ENCODE measurements at places on chromosomes 3 and 15.

DNA sequence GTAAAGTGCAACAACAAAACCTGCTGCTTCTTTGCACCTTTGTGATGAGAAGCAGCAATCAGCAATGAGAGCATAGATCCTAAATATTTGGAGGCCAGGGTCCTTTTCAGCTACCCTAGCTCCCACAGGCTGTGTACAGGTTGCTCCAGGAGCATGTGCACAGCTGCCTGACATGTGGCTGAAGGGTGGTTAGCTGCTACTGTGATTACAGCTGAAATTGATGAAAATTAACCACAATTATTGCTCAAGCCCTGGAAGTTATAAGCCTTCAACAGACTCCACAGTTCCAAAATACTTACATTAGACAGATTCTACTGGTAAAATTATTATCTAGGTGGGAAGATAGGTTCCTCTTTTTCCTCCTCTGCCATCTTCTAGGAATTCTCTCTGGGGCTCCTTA is 28.5 kb downstream of the COMMD2 start:
- no peak for DNase-seq

DNA sequence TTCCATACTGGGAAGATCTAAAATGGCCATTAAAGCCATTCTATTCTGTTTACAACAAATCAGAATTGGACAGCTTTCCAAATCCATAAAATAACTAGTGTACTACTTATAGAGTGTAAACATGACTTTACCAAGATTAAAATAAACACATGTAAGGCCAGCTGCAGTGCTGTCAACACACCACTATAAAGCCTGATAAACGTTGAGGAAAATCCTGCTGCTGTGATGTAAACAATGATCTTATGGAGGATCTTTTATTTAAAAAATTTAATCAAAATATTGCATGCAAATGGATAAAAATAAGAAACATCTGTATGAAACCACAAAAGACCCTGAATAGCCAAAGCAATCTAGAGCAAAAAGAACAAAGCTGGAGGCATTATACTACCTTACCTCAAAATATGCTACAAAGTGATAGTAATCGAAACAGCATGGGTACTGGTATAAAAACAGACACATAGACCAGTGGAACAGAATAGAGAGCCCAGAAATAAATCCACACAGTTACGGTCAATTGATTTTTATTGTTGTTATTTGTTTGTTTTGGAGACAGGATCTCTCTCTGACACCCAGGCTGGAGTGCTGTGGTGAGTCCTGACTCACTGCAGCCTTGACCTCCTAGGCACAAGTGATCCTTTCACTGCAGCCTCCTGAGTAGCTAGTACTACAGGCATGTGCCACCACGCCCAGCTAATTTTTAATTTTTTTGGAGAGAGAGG is 428.8 kb upstream of the C2CD4B start:
- no peak for DNase-seq

GRCh38 chr3:27544372-27544865 is 60.2 kb upstream of the SLC4A7 start:
- DNase-seq: no peak

DNA sequence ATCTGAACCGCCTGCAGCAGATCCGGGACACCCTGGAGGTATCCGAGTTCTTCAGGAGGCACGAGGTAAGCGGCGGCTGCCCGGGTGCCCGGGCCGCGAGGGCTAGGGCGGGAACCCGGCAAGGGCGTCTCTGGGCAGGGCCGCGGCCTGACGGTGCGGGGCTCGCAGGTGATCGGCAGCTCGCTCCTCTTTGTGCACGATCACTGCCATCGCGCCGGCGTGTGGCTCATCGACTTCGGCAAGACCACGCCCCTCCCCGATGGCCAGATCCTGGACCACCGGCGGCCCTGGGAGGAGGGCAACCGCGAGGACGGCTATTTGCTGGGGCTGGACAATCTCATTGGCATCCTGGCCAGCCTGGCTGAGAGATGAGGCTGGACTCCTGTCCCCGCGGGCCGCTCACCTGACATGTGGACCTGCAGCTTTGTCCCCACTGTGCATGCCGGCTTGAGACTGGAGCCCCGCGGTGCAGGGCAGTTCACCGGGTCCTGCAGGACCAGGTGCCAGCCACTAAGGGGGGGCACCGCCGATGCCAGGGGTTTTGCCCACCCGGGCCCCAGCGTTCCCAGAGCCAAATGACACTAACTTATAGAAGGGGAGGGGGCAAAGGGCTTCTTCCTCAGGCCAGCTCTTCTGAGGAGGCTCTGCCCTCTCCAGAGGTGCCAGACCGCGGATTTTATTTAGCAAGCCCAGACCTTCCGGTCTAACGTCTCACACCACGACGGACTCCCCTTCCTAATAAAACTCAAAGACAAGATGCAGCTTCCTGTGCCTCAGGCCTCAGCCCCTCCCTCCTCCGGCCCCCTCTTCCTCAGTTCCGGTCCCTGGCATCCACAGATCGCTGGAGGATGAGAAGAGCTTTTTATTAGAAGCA is 9.4 kb downstream of the ITPKA start:
- no peak for DNase-seq

Data from AG09309 (cell line).